ENCODE measurements at places on chromosomes 2 and 18.

DNA sequence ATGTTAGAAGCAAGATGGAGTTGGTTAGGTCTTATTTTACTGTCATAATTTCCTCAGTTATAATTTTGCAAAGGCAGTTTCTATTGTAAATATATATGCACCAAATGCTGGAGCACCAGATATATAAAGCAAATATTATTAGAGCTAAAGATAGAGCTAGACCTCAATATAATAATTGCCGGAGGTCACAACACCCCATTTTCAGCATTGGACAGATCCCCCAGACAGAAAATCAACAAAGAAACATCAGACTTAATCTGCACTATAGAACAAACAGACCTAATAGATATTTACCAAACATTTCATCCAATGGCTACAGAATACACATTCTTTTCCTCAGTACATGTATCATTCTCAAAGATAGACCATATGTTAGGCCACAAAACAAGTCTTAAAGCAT, 115.2 kb downstream of the CABYR start:
- no peak for DNase-seq

DNA sequence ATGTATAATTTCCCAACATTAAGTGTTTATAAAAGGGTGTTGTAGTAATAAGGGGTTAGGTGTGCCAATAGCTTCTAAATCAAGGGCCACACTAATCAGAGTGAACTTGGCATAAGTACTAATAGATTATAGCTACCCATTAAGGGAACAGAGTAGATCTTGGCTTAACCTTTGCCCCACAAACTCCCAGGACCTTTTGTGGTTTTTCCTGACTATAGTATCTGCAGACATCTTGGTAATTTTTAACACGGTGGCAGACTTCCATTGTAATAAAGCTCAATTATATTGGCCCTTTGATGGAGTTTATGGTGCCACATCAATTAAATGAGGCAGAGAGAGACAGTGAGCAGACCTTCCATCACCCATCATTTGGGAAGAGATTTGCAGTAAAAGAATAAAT, 358.5 kb upstream of the HNRNPA3 start:
- DNase-seq = no peak

DNA sequence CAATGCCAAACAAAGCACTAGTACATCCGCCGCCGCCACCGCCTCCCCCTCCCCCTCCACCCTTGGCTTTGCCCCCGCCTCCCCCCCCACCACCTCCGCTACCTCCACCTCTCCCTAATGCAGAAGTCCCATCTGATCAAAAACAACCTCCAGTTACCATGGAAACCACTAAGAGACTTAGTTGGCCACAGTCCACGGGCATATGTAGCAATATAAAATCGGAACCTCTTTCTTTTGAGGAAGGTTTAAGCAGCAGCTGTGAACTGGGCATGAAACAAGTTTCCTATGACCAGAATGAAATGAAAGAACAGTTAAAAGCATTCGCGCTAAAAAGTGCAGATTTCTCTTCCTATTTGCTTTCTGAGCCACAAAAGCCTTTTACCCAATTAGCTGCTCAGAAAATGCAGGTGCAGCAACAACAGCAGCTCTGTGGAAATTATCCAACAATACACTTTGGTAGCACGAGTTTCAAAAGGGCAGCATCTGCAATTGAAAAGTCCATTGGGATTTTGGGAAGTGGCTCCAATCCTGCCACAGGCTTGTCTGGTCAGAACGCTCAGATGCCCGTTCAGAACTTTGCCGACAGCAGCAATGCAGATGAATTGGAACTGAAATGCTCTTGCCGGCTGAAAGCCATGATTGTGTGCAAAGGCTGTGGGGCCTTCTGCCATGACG, 168.0 kb downstream of the ASXL3 start:
- DNase-seq = no peak

GRCh38 chr18:59779979-59780378, 82.8 kb upstream of the CCBE1 start:
- DNase-seq = no peak

- no peak for DNase-seq
These were observed 93.5 kb downstream of the NAB1 start for GRCh38 chr2:190742431-190742830.

DNA sequence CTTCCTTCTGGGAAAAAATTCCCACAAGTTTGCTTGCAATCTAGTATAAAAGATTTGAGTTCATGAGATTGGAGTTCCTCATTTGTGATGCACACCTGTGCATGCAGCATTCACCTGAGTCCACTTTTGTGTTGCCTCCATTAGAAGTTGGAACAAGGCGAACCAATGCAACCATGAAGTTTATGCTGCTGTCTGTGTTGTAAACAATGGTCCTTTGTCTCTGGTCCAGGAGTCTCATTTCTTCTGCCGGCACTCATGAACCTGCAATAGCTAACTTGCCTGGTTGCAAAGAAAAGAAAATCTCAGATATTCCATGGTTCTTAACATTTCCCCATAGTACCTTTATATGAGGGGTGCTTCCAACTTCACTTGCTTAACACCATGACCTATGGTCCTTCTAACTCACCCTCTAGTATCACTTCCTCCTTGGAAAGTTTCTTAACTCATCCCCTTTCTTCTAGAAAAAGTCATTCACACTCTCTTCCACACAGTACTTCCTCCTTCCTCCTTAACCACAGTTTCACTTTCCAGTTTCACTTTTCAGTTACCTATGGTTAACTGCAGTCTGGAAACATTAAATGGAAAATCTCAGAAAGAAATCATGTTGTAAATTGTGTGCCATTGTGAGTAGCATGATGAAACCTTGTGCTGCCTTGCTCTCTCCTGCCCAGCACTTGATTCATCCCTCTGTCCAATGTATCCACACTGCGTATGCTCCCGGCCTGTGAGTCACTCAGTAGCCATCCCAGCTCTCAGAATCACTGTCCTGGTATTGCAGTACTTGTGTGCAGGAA, 128.8 kb upstream of the TRIB2 start:
- no peak for DNase-seq

GRCh38 chr18:55549474-55550104, 38.4 kb downstream of the TCF4 start:
- no peak for DNase-seq

- DNase-seq = no peak
These were observed 9.7 kb downstream of the TFPI start for GRCh38 chr2:187544371-187545080.

DNA sequence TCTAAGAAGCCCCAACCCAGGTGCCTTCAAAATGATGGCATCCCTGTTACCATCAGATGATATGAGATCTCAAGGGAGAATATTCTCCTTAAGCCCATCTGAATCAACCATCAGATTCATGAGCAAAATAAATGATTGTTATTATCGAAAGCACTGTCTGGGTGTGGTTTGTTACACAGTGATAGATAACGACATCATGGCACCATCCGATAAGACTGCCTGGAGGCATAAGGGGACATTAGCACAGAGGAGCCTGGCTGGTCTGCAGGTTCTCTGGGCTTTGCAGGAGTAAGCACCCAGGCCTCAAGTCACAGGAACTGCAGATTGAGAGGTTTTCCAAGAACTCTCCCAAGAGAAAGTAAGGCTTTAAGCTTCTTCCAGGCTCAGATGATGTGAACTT, 15.6 kb downstream of the BMP10 start:
- DNase-seq = no peak

DNA sequence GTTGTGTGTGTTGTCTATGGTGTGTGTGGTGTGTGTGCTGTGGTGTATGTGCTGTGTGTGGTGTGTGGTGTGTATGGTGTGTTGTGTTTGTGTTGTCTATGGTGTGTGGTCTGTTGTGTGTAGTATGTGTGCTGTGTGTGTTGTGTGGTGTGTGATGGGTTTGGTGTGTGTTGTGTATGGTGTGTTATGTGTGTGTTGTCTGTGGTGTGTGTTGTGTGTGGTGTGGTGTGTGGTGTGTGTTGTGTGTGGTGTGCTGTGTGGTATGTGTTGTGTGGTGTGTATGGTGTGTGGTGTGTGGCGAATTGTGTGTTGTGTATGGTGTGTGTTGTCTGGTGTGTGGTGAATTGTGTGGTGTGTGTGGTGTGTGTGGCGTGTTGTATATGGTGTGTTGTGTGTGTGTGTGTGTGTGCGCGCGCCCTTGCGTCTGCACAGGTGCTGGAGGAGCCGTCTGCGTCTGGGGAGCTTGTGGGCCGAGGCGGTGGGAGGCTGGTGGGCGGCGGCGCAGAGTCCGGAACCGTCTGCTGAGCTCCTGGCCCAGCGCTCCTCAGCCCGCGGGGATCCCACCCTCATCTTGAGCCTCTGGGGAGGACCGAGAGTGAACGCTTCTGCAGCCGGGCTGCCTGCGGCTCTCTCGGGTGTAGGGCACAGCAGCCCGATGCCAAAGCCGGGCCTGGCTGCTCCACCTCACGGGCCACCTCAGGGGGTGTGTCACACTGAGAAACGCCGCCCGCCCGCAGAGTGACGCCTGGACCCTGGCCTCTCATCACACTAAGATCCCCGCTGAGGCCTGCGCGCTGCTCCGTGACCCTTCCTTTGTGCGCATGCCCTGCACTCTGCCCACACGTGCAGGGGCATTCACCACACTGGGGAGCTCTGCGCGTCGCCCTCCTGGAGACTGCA, 8.8 kb upstream of the ADI1 start:
- DNase-seq = no peak

DNA sequence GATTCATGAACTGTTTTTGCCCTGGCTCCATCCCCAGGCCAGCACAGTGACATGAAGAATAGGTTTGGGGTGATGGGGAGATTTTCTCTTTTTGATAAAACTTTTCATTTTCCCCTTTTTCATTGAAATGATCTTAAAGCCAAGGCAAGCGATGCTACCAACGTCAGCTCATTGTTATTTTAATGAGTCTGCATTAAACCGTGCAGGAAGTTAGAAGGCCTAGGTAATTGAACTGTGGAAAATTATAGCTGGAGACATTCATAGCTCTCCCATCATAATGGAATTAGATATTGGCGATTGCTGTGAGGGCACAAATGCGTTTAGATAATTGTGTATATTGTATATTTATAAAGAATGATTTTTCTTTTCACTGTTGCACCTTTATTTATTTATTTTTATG, 33.2 kb downstream of the SMARCAL1 start:
- no peak for DNase-seq

DNA sequence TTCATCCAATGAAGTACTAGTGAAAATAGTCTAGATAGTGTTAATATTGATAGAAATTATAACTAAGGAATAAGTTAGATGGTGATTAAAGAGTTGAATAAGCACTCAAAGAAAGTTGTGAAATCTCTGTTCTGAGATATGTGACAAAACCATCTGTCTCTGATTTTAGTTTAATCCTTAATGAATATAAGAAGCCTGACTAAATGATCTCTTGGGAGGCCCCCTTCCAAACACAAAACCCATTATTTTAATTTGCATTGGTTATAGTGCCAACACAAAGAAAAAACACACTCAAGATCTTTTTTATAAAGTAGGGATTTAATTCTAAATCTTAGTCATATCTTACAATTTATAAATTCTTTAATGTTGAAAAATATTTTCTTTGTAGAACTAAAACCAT, 34.0 kb downstream of the SCN2A start:
- DNase-seq = no peak

DNA sequence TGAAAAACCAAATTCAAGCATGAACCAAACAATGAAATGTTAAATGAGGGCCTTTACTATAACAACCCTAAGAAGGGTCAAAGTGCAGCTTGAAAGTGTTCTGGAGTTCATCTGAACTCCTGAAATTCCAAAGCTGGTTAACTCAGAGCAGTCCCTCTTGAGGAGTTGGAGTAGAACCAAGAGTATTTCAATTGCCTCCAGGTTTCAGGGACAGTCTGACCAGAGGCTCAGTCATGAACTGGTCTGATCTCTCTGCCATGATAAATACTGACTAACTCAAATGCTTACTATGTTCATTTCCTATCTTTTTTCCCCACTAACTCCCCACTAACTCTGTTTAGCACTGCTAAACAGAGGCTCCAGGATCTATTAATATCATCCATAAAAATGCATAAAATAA, 2.7 kb downstream of the STARD7 start:
- no peak for DNase-seq

- DNase-seq = no peak
These were observed 1.8 kb downstream of the PAX8 start for GRCh38 chr2:113276761-113277425.

DNA sequence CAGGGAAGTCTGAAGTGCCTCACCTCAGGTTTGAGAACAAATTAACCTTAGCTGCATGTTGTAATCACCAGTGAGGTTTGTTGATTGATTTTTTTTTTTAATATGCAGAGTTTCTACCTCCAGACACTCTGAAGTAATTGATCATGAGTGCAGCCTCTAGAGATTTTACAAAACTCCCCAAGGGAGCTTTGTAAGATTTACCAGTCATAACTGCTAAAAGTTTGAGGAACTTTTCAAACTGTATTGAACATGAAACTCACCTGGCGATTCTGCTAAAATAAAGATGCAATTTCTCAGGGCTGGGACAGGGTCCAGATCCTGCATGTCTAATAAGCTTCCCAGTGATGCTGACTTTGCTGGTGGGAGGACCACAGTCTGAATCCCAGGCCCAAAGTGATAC, 339.6 kb upstream of the DCC start:
- DNase-seq = no peak

DNA sequence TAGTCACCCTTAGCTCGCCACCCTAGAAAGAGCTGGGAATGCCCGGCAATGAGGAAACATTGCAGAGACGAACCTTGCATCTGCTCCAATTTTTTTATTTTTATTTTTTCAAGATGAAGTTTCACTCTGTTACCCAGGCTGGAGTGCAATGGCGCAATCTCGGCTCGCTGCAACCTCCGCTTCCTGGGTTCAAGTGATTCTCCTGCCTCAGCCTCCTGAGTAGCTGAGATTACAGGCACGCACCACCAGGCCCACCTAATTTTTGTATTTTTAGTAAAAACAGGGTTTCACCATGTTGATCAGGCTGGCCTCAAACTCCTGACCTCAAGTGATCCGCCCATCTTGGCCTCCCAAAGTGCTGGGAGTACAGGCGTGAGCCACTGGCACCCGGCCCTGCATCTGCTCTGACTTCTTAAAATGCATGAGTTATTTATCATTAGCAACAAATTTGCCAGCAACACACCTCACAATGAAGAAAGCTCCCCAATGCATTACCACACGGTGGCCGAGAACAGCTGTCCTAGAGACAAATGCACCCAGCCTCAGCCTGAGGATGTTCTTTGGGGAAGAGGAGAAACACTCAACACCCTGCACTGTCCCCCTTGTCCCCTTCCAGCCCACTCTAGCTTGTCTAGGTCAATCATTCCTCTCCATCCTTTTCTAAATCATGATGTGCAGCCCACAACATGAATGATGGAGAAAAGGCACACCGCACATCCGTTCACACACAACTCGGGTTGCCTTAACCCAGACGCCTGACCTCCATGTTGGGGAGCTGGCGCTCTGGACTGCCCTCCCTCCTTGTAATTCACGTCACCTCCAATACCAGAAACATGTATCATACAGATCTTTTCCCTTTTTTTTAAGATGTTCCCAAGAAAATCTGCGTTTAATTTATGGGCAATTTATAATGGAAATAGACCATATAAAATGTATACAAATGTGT, 46.9 kb downstream of the TTC32 start:
- no peak for DNase-seq

Measured in effector memory CD8-positive, alpha-beta T cell (primary cell).